ENCODE measurements at places on chromosomes 16 and 17.

DNA sequence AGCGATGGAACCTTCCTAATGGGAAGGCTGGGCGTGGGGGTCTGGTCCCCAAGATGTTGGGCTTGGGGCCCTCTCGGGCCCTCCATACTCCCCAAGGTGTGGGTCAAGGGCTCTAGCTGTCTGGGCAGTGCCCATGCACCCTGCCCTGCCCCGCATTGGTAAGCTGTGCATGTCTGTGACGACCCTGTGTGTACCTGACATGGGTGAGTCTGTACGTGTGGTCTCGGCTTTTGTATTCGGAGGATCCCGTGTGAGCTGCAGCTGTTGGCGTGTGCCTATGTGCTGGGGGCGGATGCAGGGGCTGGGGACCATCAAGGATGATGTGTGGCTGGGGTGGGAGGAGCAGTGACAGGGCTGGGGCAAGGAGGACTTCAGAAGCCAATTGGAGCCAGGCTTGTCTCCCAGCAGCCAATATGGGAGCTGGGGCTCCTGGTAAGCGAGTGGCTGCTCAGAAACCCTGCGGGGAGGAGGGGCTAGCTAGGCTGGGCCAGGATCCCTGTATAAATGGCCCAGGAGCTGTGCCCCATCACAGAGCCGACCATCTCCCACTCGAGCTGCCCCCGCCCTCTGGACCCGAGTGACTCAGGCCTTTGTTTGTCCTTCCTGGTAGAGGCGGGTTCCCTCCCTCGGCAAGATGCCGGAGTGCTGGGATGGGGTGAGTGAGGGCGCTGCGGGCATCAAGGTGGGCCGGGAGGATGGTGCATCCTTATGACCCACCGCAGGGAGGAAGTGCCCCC lies at the start of gene NDRG4:
Gene NDRG4, plus strand, starts transcription at position 529 of the 737 bp plus-strand sequence. Its CDS starts 106 bp downstream, at position 635.
- H3K36me3 ChIP-seq: peaks cover 1% of the 10 kb centered on the region
- H3K27ac ChIP-seq: no peak within 1 kb of the TSS
- peaks cover 73% of the 10 kb centered on the region for H3K27me3 ChIP-seq
- peaks cover 10% of the 10 kb centered on the region for H3K4me1 ChIP-seq

DNA sequence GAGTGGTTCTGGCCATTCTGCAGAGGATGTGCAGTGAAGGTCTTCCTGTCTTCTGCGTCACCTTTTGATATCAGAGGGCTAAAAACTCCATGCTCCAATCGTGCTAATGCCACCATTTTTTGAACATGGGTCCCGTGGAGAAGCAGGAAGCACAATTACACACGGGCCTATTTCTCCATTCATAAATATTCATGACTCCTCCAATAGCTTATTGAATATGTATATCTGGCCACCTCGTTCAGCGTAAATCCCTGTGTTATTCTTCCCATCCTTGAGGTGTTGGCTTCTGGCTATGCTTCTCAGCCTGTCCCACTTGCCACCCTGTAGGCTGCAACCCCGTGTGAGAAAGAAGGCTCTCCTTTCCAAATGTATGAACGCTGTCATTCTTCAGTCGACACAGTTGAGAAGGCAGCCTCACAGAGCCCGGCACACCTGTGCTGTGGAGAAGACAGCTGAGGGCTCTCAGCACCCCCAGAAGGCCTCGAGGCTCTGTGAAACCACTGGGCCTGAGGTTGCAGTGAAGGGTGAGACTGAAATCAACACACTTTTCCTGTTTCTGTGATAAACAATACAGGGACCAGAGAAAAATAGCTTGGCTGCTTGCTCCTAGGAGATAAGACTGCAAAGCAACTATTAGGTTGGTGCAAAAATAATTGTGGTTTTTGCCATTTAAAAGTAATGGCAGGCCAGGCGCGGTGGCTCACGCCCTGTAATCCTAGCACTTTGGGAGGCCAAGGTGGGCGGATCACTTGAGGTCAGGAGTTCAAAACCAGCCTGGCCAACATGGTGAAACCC lies 4.9 kb upstream of the ANKRD40CL start:
- H3K4me3 ChIP-seq: peak overlapping the region; percentile 47
- no peaks in the 10 kb centered on the region for H3K36me3 ChIP-seq
- DNase-seq: peak; percentile 13
- H3K4me1 ChIP-seq: peaks cover 20% of the 10 kb centered on the region
- H3K27me3 ChIP-seq: peaks cover 5% of the 10 kb centered on the region

- H3K4me1 ChIP-seq: peaks cover 24% of the 10 kb centered on the region
- no peak for DNase-seq
- peak overlapping the region; percentile 85 for H3K4me3 ChIP-seq
- H3K36me3 ChIP-seq: peaks cover 7% of the 10 kb centered on the region
- H3K27me3 ChIP-seq: no peaks in the 10 kb centered on the region
Observed at GRCh38 chr17:45136846-45137560, 1.5 kb downstream of the ACBD4 start.

GRCh38 chr17:41455236-41455635 lies 11.9 kb downstream of the KRT32 start:
- peaks cover 26% of the 10 kb centered on the region for H3K27me3 ChIP-seq
- H3K27ac ChIP-seq: no peak overlapping the region
- H3K36me3 ChIP-seq: no peaks in the 10 kb centered on the region
- peaks cover 4% of the 10 kb centered on the region for H3K4me1 ChIP-seq

DNA sequence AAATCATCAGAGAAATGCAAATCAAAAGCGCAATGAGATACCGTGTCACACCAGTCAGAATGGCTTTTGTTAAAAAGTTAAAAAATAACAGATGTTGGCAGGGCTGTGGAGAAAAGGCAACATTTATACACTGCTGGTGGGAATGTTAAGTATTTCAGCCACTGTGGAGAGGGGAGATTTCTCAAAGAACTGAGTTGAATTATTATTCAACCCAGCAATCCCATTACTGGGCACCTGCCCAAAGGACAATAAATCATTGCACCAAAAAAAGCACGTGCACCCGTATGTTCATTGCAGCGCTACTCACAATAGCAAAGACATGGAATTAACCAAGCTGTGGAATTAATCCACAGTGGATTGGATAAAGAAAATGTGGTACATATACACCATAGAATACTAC lies 204.7 kb downstream of the HS3ST4 start:
- H3K4me1 ChIP-seq: no peaks in the 10 kb centered on the region
- peaks cover 22% of the 10 kb centered on the region for H3K27me3 ChIP-seq
- peaks cover 4% of the 10 kb centered on the region for H3K36me3 ChIP-seq
- DNase-seq: no peak

GRCh38 chr17:34920676-34921075 lies 40.6 kb downstream of the CCT6B start:
- H3K27ac ChIP-seq: no peak overlapping the region
- no peaks in the 10 kb centered on the region for H3K4me1 ChIP-seq
- peaks cover 2% of the 10 kb centered on the region for H3K36me3 ChIP-seq

DNA sequence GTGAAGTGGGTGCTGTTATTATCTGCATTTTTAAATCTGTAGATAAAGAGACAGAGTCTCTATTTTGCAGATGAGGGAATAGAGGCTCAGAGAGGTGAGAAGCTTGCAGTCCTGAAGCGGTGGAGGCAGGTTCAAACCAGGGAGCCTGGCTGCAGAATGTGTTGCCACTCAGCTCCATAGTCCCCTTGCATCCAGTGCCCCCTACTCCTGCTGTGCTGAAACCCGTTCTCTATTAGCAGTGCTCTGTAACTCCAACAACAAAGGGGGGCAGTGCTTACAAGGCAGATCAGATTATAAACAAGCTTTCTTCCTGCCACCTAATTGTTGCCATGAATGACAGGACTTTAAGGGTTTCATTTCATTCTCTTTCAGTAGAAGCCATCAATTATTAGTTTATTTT lies 118.1 kb upstream of the CACNG3 start:
- no peak for DNase-seq
- peaks cover 24% of the 10 kb centered on the region for H3K36me3 ChIP-seq
- peaks cover 44% of the 10 kb centered on the region for H3K4me1 ChIP-seq
- H3K27me3 ChIP-seq: no peaks in the 10 kb centered on the region

GRCh38 chr17:62870030-62870541 lies 62.0 kb upstream of the MARCHF10 start:
- DNase-seq: no peak
- H3K36me3 ChIP-seq: no peaks in the 10 kb centered on the region
- H3K27ac ChIP-seq: no peak overlapping the region
- H3K4me3 ChIP-seq: no peak overlapping the region
- no peaks in the 10 kb centered on the region for H3K4me1 ChIP-seq

- no peaks in the 10 kb centered on the region for H3K27me3 ChIP-seq
- no peak overlapping the region for H3K27ac ChIP-seq
Observed at GRCh38 chr16:19757026-19757425, 39.0 kb downstream of the IQCK start.

DNA sequence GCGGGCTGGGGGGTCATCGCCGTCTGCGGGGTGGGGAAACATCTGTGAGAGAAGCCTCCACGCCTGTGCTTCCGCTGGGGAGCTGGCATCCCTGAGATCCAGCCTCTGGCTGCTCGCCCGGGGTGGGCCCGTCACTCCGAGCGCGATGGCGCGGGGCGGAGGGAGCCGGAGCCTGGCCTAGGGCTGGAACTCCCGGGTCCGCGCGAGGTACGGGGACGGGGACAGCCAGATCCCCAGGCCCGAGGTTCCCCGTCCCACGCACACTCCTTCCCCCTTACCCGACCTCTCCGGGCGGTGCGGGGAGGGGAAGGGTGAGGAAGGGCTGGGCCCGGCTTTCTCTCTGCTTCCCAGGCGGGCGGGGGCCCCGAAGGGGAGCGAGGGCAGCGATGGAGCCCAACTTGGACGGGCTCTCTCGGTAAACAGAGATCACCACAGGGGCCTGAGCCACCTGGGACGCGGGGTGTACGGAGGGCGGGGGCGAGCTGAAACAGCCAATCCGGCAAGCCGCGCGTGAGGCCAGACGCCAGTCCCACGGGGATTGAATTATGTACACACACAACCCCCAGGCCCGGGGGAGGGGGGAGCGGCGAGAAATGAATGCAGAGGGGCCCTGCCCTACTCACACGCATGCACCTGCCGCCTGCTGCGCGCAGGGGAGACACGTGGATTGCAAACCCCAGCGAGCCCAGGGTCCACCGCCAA lies at the start of gene SLC16A11:
Gene SLC16A11, minus strand, starts transcription at position 596 of the 702 bp plus-strand sequence. Its CDS starts 579 bp downstream, at position 17.
- no peak for DNase-seq
- H3K4me3 ChIP-seq: peak within 1 kb of the TSS; percentile 82
- peaks cover 48% of the 10 kb centered on the region for H3K4me1 ChIP-seq
- H3K27ac ChIP-seq: peak within 1 kb of the TSS; percentile 94

DNA sequence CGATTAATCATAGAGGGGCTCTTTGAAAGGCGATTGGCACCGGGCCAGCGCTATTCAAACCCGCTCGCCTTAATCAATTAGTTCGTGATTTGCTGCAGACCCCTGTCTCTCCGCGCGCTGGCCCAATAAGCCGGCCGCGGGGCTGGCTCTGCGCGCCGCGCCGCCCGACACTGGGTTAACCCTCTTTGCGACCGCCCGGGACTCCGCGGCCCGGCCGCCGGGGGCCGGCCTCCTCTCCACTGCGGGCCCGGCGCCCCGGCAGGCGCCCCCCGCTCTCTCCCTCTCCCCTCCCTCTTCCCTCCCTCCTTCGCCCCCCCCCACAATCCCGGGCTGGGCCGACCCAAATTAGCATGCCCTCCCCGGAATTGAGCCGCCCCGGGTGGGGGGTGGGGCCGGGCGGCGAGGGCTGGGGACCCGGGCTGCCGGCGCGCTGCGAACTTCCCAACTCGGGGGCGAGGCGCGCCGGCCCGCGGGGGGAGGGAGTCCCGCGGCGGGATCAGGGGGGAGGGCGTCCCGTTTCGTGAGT lies 428 bp upstream of the SALL1 start:
- H3K27me3 ChIP-seq: peaks cover 66% of the 10 kb centered on the region
- H3K4me1 ChIP-seq: peaks cover 5% of the 10 kb centered on the region

DNA sequence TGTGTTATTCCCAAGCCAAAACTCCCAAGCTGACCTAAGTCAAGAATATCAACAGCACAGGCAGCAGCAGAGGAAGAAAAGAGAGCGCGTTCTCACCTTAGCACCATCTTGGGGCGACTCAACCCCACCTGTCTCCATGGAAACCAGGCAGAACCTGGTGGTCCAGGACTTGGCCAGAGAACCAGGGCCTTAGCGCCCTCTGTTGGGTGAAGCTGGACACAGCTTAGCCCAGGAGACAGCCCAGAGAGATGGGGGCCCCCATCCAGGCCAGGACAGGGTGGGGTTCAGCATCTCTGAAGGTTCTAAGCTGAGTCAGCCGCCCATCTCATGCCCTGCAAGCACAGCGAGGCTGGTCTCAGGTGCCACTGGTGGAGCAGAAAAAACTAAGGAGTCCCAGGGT lies 60.1 kb upstream of the TMEM132E start:
- no peak overlapping the region for H3K27ac ChIP-seq
- no peaks in the 10 kb centered on the region for H3K36me3 ChIP-seq
- peaks cover 35% of the 10 kb centered on the region for H3K27me3 ChIP-seq
- no peaks in the 10 kb centered on the region for H3K4me1 ChIP-seq
- DNase-seq: no peak

GRCh38 chr17:75393523-75394331 lies 11.8 kb downstream of the GRB2 start:
- H3K36me3 ChIP-seq: peaks cover 43% of the 10 kb centered on the region
- peaks cover 79% of the 10 kb centered on the region for H3K4me1 ChIP-seq
- peak; percentile 62 for DNase-seq
- no peaks in the 10 kb centered on the region for H3K27me3 ChIP-seq
- peak overlapping the region; percentile 90 for H3K4me3 ChIP-seq

GRCh38 chr17:79681628-79682261 lies 49.0 kb upstream of the ENPP7 start:
- peaks cover 85% of the 10 kb centered on the region for H3K27me3 ChIP-seq
- no peaks in the 10 kb centered on the region for H3K4me1 ChIP-seq
- H3K27ac ChIP-seq: no peak overlapping the region
- H3K4me3 ChIP-seq: no peak overlapping the region

DNA sequence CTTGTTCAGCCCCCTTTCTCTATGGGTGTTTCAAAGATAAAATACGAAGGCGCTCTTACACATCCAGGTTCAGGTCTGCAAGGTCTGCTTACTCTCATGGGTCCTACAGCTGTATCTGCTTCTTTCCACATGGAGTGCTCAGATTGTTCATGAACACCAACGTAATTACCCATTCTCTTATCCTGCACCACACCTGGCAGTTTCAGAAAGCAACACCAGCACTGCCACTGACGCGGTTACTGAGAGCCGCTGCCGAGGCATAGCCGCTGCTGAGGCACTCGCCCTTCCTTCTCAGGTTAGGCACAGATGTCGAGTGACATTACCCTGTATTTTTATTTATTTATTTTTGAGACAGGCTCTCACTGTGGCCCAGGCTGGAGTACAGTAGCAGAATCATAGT lies 147.1 kb downstream of the RPTOR start:
- peaks cover 2% of the 10 kb centered on the region for H3K36me3 ChIP-seq
- no peak overlapping the region for H3K4me3 ChIP-seq
- no peak overlapping the region for H3K27ac ChIP-seq
- H3K27me3 ChIP-seq: no peaks in the 10 kb centered on the region
- no peak for DNase-seq

- H3K36me3 ChIP-seq: no peaks in the 10 kb centered on the region
- DNase-seq: no peak
- no peak overlapping the region for H3K4me3 ChIP-seq
- H3K4me1 ChIP-seq: no peaks in the 10 kb centered on the region
- H3K27ac ChIP-seq: no peak overlapping the region
Observed at GRCh38 chr16:55876854-55877253, 1.7 kb upstream of the CES5A start.
